ENCODE measurements at places on chromosomes 11 and 22.

GRCh38 chr22:30425616-30426387 is at the start of gene MTFP1:
TSS of gene MTFP1 (plus strand) at chr22:30425768. CDS start at chr22:30425880, 112 bp downstream.
- DNase-seq, result no peak

GRCh38 chr22:47133061-47133969 is 370.9 kb downstream of the TBC1D22A start:
- DNase-seq, result no peak

DNA sequence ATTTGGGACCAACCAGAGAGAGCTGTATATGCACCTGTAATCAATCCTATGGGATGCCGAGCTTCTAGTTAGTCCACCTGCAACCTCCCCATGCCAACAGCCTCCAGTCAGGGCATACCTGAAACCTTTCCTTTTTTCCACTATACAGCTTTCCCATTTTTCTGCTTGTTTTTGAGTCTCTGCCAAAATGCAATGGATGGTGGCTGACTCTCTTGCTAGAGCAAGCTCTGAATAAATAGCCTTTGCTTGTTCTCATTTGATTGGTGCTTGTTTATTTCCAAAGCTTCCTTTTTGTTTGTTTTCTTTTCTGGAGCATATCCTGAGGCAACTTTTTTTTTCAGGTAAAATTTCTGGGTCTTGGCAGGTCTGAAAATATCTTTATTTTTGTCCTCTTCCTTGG is 58.0 kb upstream of the PLET1 start:
- no peak for DNase-seq

GRCh38 chr22:29701155-29701999 is 18.4 kb upstream of the CABP7 start:
- DNase-seq, result no peak

GRCh38 chr11:115555336-115556090 is 51.3 kb upstream of the CADM1 start:
- DNase-seq, result no peak

- no peak for DNase-seq
Observed at GRCh38 chr22:30605449-30606110, 1.4 kb upstream of the TCN2 start.

GRCh38 chr22:27698813-27699212 is 102.7 kb downstream of the MN1 start:
- DNase-seq, result no peak

- DNase-seq, result no peak
Observed at GRCh38 chr11:2826679-2827056, 58.9 kb downstream of the CDKN1C start.

- no peak for DNase-seq
Observed at GRCh38 chr22:50443801-50444625, 30.8 kb downstream of the SBF1 start.

All from stimulated activated CD8-positive, alpha-beta memory T cell treated with anti-CD3 and anti-CD28 coated beads, Interleukin-4, amount 100 ng/mL, for 1 hour (primary cell).